T-helper 1 cell (primary cell): ENCODE measurements at places on chromosomes 12 and 14.

DNA sequence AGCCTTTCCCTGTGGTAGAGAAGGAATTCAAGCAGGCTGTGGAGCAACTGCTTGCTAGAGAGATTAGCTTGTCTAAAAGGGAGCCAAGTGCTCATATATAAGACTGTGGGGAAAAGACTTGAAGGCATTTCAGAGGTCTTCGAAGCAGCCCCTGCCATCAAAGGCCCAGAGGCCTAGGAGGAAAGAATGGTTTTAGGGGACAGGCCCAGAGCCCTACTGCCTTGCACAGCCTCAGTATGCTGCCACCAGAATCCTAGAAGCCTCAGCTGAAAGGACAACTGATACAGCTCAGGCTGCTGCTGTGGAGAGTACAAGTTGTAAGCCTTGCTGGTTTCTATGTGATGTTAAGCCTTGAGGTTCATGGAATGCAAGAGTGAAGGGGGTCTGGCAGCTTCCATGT, 109.9 kb downstream of the DERA start:
- no peak for DNase-seq

- DNase-seq = no peak
These were observed 86.0 kb downstream of the SETD3 start for GRCh38 chr14:99394602-99395156.

DNA sequence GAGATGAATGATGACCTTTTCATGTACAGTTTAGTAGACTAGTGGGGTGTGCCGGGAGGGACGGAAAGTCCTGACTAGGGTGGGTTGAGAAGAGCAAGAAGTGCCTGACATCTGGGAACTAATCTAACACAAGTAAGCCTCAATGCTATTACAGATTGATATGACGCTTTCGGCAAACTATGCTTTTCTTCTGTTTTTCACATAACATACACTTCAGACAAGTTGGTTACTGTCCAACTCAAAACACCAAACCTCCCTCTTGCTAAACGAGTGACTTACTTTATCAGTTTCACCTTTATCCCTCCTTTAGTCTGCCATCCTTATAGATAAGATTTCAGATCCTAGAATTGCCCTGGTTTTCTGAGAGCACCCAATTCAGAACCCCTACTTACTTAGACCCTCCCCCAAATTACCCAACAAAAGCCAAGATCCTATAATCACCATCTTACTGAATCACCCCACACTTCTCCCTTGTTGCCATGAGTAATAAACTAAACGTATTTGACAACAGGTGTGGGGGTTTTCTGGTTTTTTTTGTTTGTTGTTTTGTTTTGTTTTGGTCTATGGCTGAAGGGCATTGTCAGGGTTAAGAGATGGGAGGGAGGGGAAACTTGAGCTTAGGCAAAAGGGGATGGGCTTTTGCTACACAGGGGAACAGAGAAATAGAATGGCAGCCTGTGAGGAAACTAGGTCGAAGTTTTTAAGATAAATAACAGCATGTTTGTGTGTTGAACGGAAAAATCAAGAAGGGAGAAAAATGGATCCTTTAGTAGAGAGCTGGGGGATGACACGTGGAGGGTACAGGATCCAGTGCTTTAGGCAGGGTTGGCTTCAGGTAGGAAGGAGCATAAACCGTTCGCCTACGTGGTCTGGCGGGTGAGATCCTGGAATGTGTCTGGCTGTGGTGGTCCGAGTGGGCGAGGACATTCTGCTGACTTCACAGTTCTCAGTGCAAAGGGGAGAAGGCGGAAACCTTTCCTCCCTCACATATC, 6.1 kb upstream of the PSMA3 start:
- no peak for DNase-seq

DNA sequence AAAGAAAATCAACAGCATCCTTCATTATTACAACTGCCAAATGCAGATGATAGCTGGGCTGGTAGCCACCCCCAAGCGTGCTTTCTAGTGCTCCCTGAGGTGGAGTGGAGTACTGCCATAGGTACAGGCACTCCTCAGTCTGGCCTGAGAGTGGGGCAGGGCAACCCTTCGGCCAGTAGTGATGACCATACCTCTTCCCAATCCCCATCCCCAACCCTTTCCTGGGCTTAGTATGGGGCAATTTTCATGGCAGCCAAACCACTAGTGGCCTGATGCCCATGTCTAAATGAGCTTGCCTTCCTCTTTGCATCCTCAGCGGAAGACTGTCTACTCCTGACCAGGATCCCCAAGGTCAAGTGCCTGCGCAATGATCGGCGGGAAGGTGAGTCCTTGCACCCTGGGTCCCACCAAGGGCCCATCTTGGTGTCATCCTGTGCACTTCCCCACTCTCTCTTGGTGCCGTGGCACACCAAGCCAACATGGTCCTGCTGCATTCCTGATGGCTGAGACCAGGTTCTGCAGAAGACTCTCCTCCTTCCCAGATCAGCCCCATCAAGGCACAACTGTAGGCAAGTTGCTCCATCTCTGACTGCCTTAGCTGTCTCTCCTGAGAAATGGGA, 65.8 kb downstream of the GALNT16 start:
- DNase-seq = no peak

DNA sequence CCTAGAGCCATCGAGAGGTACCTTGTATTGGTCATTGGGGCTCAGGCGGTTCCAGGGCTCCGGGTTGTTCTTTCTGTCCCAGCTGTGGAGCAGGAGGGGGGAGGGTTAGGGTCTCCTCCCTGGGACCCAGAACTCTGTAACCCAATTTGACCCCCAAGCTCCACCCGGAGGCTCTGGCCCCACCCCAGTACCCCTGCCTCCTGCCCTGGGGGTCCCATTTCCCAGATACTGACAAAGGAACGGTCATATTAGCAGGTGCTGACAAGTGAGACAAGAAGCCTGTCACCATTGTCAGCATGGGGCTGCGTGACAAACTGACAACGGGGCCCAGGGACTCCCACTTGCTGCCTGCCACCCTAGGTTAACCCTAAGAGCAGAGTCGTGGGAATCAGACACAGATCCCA, 6.2 kb downstream of the SHMT2 start:
- no peak for DNase-seq

- DNase-seq = no peak
These were observed 278.5 kb downstream of the PRKD1 start for GRCh38 chr14:29649170-29649569.

DNA sequence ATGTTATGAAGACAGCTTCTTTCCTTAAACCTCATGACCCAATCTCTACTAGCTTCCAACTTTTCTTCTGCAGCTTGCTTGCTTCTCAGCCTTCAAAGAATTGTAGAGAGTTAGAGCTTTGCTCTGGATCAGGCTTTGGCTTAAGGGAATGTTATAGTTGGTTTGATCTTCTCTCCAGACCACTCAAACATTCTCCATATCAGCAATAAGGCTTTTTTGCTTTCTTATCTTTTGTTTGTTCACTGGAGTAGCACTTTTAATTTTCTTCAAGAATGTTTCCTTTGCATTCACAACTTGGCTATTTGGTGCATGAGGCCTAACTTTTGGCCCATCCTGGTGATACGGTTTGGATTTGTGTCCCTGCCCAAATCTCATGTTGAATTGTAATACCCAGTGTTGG, 163.8 kb downstream of the PCNX1 start:
- no peak for DNase-seq

GRCh38 chr12:66768293-66768692, 89.4 kb upstream of the GRIP1 start:
- no peak for DNase-seq

DNA sequence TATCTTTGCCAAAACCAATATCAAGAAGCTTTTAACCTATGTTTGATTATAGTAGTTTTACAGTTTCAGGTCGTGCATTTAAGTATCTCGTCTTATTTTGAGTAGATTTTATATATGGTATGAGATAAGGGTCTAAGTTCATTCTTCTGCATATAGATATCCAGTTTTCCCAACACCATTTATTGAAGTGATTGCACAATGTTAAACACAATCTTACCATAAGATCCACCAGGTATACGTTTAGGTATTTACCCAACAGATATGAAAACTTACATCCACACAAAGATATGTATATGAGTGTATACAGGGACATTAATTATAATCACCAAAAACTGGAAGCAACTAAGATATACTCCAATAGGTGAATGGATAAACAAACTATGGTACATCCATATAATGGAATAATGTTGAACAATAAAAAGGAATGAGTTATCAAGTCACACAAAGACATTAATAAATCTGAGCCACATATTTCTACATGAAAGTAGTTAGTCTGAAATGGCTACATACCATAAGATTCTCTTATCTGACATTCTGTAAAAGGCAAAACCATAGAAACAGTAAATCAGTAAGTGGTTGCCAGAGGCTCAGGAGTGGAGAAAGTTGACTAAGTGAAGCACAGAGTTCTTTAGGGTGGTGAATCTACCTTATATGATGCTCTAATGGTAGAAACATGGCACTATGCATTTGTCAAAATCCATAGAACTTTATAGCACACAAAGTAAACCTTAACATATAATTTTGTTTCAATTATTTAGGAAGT, 222.6 kb downstream of the NUAK1 start:
- DNase-seq = no peak

GRCh38 chr14:70036665-70037064, 152.1 kb downstream of the SLC8A3 start:
- DNase-seq = no peak

GRCh38 chr14:55802986-55803872, 223.2 kb downstream of the KTN1 start:
- DNase-seq = no peak

DNA sequence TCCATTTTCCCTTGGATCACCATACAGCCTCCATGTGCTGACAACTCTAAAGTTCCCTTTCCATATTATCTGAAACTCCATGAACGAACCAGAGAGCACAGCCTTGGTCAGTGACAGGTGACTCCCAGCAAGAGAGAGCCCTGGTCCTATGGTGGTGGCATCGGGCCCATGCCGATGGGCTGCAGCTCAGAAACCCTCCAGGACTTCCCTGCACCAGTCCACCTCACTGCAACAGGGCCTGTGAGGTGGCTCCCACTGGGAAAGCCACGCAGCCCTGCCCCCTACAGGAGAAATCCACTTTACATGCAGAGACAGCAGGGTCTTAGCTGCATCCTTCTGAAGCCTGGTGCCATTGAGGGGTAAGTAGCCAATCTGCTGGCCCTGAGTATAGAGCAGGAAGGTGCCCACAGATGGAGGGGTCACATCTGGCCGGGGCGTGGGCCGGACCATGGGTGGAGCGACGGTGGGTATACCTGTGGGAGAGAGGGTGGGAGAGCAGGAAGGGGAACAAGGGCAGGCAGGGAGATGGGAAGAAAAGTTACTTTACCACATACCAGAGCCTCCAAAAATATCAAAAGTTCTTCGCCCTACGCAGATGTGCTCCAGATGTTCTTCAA, 24.7 kb downstream of the RTRAF start:
- no peak for DNase-seq

DNA sequence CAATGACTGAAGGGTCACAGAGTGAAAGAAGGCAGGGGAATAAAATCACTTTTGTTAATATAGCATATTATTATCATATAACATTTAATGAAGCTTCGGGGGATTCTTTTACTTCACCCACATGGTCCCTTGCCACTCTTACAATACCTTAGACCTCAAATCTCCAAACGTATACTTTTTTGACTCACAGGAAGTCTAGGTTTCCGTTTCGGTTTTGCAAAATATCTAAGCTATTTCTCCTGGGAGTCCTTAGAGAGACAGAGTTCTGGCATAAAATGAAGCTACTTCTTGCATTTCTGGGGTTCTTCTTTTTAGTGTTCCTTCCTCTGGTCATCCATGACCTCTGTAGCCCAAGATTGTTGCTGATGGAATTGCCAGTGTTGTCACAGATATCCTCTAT, 590.5 kb upstream of the ATP2B1 start:
- peak; percentile 54 for DNase-seq

DNA sequence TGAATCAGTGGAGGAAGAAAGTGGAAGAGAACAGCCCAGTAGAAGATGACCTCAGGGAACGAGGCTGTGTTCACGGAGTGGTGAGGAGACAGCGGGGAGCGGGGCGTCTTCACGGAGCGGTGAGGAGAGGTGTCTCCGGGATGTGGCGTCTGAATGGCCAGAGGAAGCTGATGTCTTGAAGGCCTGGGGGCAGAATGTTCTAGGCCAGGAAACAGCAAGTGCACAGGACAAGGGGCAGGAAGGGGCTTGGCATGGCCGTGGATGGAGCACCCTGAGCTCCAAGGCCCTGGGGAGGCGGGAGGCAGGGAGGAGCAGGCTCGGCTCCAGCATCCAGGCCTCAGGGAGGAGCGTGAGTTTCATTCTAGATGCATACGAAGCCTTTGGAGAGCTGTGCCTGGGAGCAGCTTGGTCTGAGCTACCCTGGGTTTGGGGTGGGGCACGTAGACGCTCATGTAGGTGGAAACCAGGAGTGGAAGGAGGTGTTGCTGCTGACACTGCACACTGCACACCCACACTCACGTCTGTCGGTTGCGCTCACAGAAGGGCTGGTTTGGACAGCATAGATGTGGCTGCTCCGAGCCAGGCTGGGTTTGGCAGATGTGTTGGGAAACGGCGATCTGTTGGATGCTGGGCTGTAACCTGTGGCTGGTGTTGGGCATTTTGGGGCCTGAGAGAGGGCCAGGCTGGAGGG, 131.6 kb downstream of the ADGRD1 start:
- no peak for DNase-seq

DNA sequence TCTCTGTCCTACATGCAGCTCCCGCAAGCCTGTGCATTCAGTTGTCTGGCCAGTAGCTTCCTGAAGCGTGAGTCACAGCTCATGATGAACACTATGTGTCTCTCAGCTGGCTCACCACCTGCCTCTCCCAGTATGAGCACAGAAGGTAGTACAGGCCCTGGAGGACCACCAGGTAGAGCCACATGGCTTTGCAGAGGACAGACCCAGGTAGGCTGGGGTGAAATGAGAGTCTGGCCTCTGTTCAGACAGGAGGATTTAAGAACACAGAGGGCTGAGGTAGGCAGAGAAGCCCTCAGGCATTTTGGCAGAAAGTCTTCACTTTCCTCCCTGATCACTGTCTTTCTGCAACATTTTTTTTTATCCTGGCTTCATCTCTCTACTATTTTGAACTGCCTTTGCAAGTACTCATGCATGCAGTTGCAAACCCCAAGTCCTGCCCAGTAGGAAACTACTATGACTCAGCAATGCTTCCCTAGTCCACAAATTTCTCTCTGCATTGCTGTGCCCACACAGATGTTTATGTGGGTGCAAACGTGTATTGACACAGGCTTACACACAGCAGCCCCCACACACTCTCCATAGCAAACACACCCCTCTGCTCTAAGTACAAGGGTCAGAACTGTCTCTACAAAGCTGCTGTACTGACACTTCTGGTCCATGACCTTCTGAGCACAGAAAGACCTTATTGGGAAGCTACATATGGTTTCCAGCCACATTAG, 7.2 kb upstream of the SDR9C7 start:
- DNase-seq = no peak
